ENCODE measurements at places on chromosomes 1 and 21.
A peak's percentile ranks its signal among the peaks of the same experiment; 100 is the strongest.

DNA sequence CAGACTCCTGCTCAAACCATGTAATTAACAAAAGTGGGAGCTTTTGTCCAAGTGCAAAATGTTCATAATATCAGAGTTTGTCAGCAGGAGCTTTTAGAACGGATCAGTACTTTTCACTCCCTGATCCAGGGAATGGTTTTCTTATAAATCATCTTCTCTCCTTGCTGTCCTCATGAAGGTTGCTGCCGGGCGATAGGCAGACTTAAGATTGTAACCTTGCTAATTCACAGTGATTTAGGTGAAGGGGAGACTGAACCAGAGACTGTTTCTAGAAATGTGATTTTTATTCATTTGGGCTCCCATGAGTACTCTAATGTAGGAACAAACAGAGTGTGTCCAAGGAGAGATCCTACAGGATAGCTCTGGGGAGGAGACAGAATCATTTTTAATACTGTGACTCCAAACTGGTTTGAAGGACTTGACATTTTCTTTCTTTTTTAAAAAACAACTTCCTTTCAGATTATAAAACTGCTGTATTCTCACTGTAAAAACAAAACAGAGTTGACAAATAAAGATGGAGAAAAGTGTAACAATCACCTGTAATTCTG is 23.7 kb downstream of the ELAVL4 start:
- peaks cover 14% of the 10 kb centered on the region for H3K27me3 ChIP-seq
- no peaks in the 10 kb centered on the region for H3K4me1 ChIP-seq
- no peak for DNase-seq
- no peaks in the 10 kb centered on the region for H3K36me3 ChIP-seq
- H3K4me3 ChIP-seq, result no peak overlapping the region

GRCh38 chr1:219434285-219434922 is 178.5 kb downstream of the ZC3H11B start:
- H3K27ac ChIP-seq, result no peak overlapping the region
- H3K4me1 ChIP-seq, result no peaks in the 10 kb centered on the region
- DNase-seq, result no peak
- no peaks in the 10 kb centered on the region for H3K36me3 ChIP-seq
- peaks cover 4% of the 10 kb centered on the region for H3K27me3 ChIP-seq

DNA sequence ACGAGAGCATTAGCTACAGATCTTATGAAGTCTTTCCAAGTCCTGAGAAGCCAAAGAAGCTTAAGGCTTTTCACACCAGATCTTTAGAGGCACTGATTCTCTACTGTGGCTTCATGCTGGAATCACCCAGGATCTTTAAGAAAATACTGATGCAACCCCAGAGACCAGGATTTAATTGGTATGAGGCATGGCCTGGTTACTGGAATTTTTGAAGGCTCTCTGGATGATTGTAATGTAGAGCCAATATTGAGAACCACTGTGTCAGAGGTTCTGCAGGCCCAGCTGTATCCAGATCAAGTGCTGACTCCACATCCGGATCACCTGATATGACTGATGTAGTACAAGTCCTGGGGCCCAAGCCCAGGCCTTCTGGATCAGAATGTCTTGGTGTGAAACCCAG is 105.7 kb downstream of the PLPPR5 start:
- no peak for DNase-seq
- no peaks in the 10 kb centered on the region for H3K36me3 ChIP-seq
- H3K27me3 ChIP-seq, result no peaks in the 10 kb centered on the region
- H3K27ac ChIP-seq, result no peak overlapping the region
- peaks cover 4% of the 10 kb centered on the region for H3K4me1 ChIP-seq

DNA sequence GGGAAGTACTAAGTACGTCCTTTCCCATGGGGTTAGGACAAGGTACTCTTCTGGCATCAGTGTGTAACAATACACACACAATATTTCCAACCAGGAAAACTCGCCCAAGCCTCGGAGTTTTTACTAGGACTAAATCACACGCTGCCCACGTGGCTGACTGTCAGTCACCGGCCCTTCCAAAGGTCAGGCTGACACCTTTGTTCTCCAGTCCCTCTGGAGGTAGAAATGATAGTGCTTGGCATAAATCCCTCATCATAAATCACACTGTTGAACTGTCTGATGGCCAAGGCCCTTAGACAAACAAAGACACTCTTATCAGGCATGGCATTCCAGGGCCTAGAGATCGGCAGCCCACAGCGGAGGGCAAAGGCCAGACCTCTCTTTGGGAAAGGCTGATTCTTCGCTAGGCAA is 16.9 kb upstream of the SLAMF9 start:
- no peak overlapping the region for H3K27ac ChIP-seq
- H3K4me1 ChIP-seq, result no peaks in the 10 kb centered on the region
- no peak overlapping the region for H3K4me3 ChIP-seq
- H3K36me3 ChIP-seq, result no peaks in the 10 kb centered on the region

- peaks cover 4% of the 10 kb centered on the region for H3K4me1 ChIP-seq
- DNase-seq, result no peak
- H3K4me3 ChIP-seq, result no peak overlapping the region
- H3K27ac ChIP-seq, result no peak overlapping the region
- H3K36me3 ChIP-seq, result peaks cover 10% of the 10 kb centered on the region
Measured at GRCh38 chr1:3642919-3643675, 6.8 kb downstream of the WRAP73 start.

DNA sequence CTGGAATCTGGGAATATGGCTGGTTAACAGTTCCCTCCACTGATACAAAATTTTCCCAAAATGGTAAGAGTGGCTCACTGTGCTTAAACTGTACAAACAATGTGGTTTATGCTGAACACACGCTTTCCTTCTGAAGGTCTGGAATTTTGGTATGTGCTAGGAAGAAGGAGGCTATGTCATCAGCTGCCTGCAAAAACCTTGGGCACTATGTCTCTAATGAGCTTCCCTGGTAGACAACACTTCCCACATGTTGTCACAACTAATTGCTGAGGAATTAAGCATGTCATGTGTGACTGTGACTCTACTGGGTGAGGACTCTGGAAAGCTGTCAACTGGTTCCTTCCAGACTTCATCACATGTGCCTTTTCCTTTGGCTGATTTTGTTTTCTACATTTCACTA is 29.2 kb downstream of the IPP start:
- H3K27ac ChIP-seq, result no peak overlapping the region
- H3K27me3 ChIP-seq, result no peaks in the 10 kb centered on the region
- no peaks in the 10 kb centered on the region for H3K4me1 ChIP-seq

DNA sequence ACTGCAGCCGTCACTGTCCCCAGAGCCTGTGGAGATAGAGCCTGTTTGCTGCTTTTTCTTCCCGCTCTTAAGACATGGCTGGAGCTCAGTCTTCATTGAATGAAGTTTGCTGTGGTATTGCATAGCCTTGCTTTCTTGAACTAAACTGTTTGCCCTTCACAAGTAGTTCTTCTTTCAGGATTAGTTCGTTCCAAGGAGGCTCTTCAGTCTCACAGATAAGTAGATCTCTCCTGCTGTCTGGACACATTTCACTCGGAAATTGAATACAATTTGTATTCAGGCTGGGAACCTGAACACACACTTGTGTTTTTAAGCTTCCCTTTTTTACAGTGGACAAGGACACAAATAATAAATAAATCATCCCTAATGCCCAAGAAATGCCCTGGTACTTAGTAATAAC is 34.7 kb downstream of the IFNAR1 start:
- H3K36me3 ChIP-seq, result peaks cover 14% of the 10 kb centered on the region
- no peak for DNase-seq
- H3K4me3 ChIP-seq, result no peak overlapping the region
- no peak overlapping the region for H3K27ac ChIP-seq

GRCh38 chr1:231991231-231991630 is 364.6 kb downstream of the DISC1 start:
- H3K27me3 ChIP-seq, result no peaks in the 10 kb centered on the region
- no peak overlapping the region for H3K27ac ChIP-seq
- peaks cover 3% of the 10 kb centered on the region for H3K36me3 ChIP-seq

GRCh38 chr1:154433161-154433764 is 28.1 kb downstream of the IL6R start:
- peak; percentile 36 for DNase-seq
- no peaks in the 10 kb centered on the region for H3K27me3 ChIP-seq
- H3K36me3 ChIP-seq, result no peaks in the 10 kb centered on the region
- peaks cover 35% of the 10 kb centered on the region for H3K4me1 ChIP-seq
- H3K27ac ChIP-seq, result peak overlapping the region; percentile 47

GRCh38 chr1:180728472-180729106 is 96.8 kb downstream of the XPR1 start:
- H3K36me3 ChIP-seq, result peaks cover 50% of the 10 kb centered on the region
- no peaks in the 10 kb centered on the region for H3K27me3 ChIP-seq
- H3K4me3 ChIP-seq, result no peak overlapping the region
- no peaks in the 10 kb centered on the region for H3K4me1 ChIP-seq

GRCh38 chr1:221672965-221673364 is 68.9 kb downstream of the DUSP10 start:
- H3K36me3 ChIP-seq, result no peaks in the 10 kb centered on the region
- no peak for DNase-seq
- H3K4me1 ChIP-seq, result no peaks in the 10 kb centered on the region
- no peak overlapping the region for H3K4me3 ChIP-seq
- H3K27ac ChIP-seq, result no peak overlapping the region

- H3K4me3 ChIP-seq, result no peak overlapping the region
- peaks cover 10% of the 10 kb centered on the region for H3K27me3 ChIP-seq
- H3K4me1 ChIP-seq, result no peaks in the 10 kb centered on the region
- H3K27ac ChIP-seq, result no peak overlapping the region
- H3K36me3 ChIP-seq, result no peaks in the 10 kb centered on the region
Measured at GRCh38 chr1:230340526-230341161, 85.5 kb downstream of the PGBD5 start.

DNA sequence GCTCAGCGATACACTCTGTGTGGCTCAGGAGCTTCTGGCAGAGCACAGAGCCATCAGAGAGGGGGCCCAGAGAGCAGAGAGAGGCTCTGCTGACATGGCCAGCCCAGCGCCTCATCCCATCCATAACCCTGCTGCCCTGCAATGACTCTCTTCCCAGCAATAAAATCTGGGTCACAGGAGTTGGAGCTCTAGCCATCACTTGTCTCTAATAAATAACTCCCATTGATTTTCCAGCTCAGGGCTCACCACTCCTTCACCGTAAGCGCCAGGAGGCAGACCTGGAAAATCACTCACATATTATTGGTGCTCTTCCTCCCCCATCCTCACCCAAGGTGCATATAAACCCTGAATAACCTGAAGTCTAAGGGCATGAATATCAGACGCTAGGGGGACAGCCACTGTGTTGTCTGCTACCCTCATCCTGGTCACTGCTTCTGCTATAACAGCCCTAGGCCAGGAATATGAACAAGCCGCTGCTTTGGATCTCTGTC is at the start of gene APCS:
Gene APCS, plus strand, starts transcription at position 366 of the 491 bp plus-strand sequence. Its CDS starts 96 bp downstream, at position 462.
- peaks cover 15% of the 10 kb centered on the region for H3K27me3 ChIP-seq
- DNase-seq, result no peak
- H3K4me1 ChIP-seq, result no peaks in the 10 kb centered on the region
- H3K27ac ChIP-seq, result no peak within 1 kb of the TSS
- no peak within 1 kb of the TSS for H3K4me3 ChIP-seq
- H3K36me3 ChIP-seq, result no peaks in the 10 kb centered on the region

- H3K4me3 ChIP-seq, result no peak overlapping the region
- no peaks in the 10 kb centered on the region for H3K27me3 ChIP-seq
- H3K4me1 ChIP-seq, result peaks cover 28% of the 10 kb centered on the region
- no peak for DNase-seq
Measured at GRCh38 chr1:23897083-23897482, 16.1 kb downstream of the CNR2 start.

DNA sequence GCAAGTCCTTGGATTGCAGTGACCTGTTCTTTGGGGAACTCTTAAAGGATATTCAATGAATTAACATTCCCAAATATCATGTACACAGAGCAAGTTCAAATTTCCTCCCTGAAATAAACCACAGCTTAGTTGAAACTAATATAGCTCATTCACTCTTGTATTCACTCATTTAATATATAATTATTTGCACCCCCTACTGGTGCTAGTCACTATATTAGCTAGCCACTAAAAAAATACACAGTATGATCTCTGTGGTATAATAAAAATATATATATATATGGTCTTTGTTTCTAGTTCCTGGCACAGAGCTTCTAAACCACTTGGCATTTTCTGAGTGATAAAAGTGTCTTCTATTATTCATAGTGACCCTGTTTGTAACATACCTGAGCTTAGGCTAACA is 177.3 kb upstream of the LYPLAL1 start:
- no peaks in the 10 kb centered on the region for H3K27me3 ChIP-seq
- no peaks in the 10 kb centered on the region for H3K36me3 ChIP-seq
- no peak overlapping the region for H3K4me3 ChIP-seq
- no peaks in the 10 kb centered on the region for H3K4me1 ChIP-seq
- DNase-seq, result no peak

DNA sequence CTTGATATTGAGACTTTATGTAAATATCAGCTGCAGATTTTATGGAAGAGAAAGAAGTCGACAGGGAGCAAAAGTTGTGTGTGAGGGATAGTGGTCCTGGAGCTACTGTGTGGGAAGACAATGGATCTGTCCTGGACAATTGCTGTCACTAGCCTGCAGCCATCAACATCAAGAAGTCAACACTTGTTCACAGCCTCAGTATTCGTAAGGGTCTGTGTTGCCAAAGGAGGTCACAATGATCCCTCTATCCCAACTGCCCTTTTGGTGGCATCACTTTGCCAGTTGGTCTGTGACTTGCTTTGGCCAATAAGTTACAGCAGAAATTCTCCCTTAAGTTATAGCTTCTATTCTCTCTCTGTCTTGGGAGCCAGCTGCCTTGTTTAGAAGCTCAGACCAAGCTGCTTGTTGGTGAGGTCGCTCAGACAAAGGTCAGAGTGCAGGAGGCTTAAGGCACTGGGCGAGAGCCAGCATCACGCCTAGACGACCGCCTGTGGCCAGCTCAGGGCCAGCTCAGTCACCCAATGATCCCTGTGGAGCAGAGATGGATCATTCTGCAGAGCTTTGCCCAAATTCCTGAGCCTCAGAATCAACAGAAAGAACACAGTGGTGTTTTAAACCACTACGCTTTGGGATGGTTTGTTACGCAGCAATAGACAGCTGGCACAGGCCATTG is 134.9 kb downstream of the RHOU start:
- DNase-seq, result no peak
- no peaks in the 10 kb centered on the region for H3K27me3 ChIP-seq
- H3K4me3 ChIP-seq, result no peak overlapping the region
- H3K4me1 ChIP-seq, result no peaks in the 10 kb centered on the region
- no peak overlapping the region for H3K27ac ChIP-seq
- no peaks in the 10 kb centered on the region for H3K36me3 ChIP-seq

- H3K27me3 ChIP-seq, result peaks cover 44% of the 10 kb centered on the region
- peaks cover 14% of the 10 kb centered on the region for H3K4me1 ChIP-seq
- peak overlapping the region; percentile 77 for H3K4me3 ChIP-seq
- no peak overlapping the region for H3K27ac ChIP-seq
- no peak for DNase-seq
- H3K36me3 ChIP-seq, result no peaks in the 10 kb centered on the region
Measured at GRCh38 chr1:107142140-107142542, 1.3 kb downstream of the NTNG1 start.

- H3K27ac ChIP-seq, result peak overlapping the region; percentile 99
- peak overlapping the region; percentile 85 for H3K4me3 ChIP-seq
- no peaks in the 10 kb centered on the region for H3K27me3 ChIP-seq
Measured at GRCh38 chr1:225467193-225468020, 39.6 kb upstream of the LBR start.

GRCh38 chr1:41859686-41860085 is 59.0 kb downstream of the HIVEP3 start:
- no peak overlapping the region for H3K4me3 ChIP-seq
- no peaks in the 10 kb centered on the region for H3K36me3 ChIP-seq
- H3K4me1 ChIP-seq, result peaks cover 43% of the 10 kb centered on the region
- H3K27me3 ChIP-seq, result no peaks in the 10 kb centered on the region
- no peak for DNase-seq
- H3K27ac ChIP-seq, result no peak overlapping the region

- H3K4me3 ChIP-seq, result no peak overlapping the region
- H3K4me1 ChIP-seq, result no peaks in the 10 kb centered on the region
- DNase-seq, result peak; percentile 3
- H3K27me3 ChIP-seq, result no peaks in the 10 kb centered on the region
- no peaks in the 10 kb centered on the region for H3K36me3 ChIP-seq
- no peak overlapping the region for H3K27ac ChIP-seq
Measured at GRCh38 chr1:4425892-4426291, 228.5 kb upstream of the AJAP1 start.

Data from activated naive CD8-positive, alpha-beta T cell treated with anti-CD3 and anti-CD28 coated beads, Interleukin-2, amount 50 U/mL, for 24 hours (primary cell).